Stimulated activated CD8-positive, alpha-beta memory T cell treated with anti-CD3 and anti-CD28 coated beads, Interleukin-2, amount 100 ng/mL, for 48 hours (primary cell): ENCODE measurements at places on chromosomes 7 and 10.

GRCh38 chr7:81624021-81624592, 145.7 kb downstream of the HGF start:
- DNase-seq = no peak

DNA sequence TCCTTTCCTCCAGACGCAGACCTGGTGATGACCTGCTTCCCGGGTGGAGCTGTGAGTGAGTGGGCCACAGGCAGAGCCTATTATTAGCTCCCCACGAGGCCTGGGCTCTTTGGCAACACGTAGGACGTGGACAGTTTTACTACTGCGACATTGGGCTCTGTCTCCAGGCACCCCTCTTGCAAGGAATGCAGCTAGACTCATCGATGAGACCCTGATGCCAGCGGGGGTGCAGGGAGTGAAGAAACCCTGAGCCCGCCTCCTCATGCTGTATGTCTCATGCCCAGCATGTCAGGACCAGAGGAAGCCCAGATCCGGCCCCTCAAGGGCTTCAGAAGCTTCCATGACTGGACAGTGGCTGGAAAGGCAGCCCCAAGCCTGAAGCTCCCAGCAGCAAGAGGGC, 161.9 kb downstream of the TCERG1L start:
- DNase-seq = no peak

DNA sequence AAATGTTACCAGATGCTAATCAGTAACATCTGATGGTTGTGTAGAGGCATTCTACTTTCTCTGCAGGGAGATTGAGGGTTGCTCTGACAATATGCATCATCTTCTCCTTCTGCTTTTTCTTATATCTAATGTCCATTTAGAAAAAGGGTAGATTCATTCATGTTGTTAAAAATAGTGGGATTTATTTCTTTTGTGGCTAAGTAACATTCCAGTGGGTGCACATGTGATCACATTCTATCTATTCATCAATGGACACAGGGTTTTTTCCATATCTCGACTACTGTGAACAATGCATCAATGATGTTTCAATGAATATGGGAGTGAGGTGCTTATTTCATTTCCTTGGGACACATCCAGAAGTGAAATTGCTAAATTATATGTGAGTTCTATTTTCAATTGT, 103.9 kb downstream of the CRPPA start:
- DNase-seq = no peak

GRCh38 chr10:5960070-5960972, 17.0 kb downstream of the IL15RA start:
- DNase-seq = no peak

- no peak for DNase-seq
These were observed 104.8 kb downstream of the PPP1R3C start for GRCh38 chr10:91528080-91528479.

DNA sequence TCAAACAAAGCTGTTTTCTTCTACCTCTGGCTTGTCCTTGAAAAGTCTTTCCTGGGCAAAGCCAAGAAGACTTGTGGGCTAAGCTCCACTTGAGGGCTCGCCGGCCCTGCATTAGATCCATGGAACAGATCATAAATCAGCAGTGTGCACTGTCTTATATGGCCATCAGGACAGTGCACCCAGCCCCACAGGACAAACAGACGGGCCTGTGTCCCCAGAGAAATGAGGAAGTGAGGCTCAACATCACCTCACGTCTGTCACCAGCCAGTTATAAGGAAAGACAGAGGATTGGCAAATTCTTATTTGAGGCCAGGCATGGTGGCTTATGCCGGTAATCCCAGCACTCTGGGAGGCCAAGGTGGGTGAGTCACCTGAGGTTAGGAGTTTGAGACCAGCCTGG, 12.3 kb upstream of the IFT22 start:
- DNase-seq = no peak

GRCh38 chr10:69051710-69052487, 36.0 kb upstream of the SRGN start:
- no peak for DNase-seq

GRCh38 chr10:84047258-84048010, 91.9 kb upstream of the GHITM start:
- DNase-seq = no peak

DNA sequence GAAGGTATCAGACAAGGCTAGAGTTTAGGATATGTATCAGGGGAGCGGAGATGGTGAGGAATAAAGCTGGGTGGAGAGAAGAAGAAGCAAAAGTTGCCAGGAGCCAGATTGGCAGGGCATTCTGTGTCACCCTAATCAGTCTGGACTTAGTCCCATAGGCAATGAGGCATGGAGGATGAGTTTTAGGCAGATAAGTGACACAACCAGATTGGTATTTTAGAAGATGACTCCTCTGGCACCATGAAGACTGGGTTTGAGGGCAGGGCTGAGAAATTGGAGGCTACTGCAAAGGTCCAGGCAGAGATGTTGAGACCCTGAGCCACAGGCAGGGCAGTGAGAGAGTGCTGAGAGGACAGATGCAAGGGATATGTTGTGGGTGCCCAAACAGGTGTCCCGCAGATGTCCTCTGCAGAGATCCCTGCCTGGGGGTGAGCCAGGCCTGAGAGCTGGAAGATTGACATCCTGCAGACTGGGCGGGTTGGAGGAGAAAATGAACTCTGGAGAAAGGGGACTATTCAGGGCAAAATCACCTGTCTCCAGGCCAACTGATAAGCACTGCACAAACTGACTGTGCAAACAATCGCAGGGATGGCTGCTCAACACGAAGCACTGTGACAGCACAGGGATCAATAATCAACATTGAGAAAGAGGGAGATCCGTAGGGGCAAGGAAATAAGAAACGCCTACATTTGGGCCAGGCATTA, 11.9 kb upstream of the HABP2 start:
- DNase-seq = no peak

GRCh38 chr7:43249823-43250145, 137.3 kb downstream of the HECW1 start:
- no peak for DNase-seq

- no peak for DNase-seq
These were observed 99.0 kb upstream of the PITRM1 start for GRCh38 chr10:3271354-3272115.

DNA sequence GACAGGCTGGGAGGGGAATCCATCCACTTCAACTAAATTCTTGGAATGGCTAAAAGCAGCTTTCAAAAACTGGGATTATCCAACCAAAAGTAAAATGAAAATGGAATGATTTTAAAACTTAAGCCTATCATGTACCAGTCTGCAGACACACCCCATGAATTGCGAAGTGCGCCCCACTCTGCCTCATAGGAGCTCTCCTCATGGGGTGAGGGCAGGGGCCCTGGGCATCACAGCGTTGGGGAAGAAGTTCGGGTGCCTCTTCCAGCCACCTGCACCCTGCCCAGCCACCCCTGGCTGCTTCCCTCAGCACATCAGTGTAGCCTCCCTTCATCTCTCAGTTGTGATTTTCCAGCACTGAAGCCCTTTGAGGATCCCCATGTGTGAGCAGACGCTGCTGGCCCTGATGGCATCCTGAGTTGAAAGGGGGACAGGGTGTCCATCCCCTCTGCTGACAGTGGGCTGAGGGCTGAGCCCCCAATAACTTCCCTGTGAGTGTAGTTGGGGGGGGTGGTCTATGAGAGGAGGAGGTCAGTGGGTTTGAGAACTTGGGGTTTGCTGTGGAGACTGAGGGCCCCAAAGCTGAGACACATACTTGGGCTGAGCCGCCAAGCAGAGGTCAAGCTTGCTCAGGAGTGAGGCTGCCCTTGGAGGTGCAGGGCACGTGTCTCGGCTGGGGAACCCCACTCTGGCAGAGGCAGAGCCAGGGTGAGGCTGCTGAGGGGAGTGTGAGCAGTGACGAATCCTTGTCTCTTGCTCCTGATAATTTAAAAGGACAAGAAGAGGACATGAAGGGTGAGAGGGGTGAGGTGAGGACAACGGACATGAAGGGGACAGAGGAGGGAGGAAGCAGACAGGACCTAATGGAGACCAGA, 542.1 kb downstream of the TCERG1L start:
- DNase-seq = no peak

- no peak for DNase-seq
These were observed 139.3 kb upstream of the TCF7L2 start for GRCh38 chr10:112810711-112811151.

- DNase-seq = no peak
These were observed 51.7 kb downstream of the SGMS1 start for GRCh38 chr10:50572017-50572491.

DNA sequence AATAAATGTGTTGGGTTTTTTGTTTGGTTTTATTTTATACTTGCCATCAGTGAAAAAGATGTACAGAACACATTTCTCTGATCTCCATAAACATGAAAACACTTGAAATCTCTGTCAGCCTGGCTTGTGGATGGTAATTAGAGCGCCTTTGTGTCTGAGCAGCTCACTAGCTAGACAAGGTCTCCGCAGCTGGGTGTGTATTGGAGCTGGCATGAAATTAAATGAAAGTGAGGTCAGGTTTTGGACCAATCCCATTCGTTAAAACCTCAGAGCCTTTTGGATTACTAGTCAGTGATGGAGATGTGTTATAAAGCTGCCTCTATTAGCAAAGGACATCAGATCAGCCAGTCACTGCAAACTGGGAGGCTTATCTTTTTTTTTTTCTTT, 2.7 kb downstream of the FRAT1 start:
- no peak for DNase-seq

DNA sequence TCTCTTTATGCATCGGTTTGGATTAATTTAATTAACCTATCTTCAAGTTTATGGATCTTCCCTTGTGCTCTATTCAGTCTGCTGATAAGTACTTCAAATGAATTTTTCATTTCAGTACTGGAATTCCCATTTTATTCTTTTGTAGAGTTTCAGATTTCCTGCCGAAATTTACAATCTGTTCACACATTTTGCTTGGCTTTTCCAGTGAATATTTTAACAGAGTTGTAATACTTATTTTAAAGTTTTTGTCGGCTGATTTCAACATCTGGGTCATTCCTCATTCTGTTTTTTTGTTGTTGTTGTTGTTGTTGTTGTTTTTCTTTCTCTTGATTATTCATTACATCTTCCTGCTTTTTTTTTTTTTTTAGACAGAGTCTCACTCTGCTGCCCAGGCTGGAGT, 89.9 kb upstream of the KCNMA1 start:
- no peak for DNase-seq

DNA sequence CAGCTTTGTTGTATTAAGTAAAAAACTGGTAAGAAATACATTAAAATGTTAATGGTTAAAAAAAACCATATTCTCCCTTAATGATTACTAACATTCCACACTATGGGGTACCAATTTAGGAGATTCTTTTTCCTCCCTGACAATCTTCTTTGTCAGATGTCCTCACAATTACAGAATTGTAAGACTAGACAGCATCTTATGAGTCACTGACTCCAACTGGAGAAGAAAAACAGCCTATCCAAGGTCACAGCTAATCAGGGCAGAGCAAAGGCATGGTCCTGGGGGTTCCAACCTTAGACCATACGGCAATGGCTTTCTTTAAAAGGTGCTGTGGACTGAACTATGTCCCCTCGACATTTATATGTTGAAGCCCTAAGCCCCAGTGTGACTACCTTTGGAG, 127.6 kb downstream of the DLG5 start:
- DNase-seq = no peak

- DNase-seq = no peak
These were observed 167.8 kb upstream of the ASAH2 start for GRCh38 chr10:50419091-50419490.

DNA sequence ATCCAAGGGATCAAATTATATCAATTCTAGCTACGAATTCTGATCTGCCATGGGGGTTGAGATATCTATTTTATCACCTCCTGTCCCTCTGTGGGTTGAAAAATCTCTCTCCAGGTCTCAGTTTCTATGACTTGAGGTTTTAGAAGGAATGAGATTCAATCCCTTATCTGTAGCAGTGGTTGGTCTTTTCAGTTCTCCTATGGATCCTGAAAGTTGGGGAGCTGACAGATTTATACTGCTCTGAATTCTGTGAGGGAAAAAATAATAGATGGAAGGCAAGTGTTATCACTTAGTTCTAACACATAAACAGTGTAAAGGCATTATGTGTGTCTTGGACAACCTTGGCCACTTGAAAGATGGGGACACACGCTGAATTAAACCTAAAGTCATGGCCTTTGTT, 15.8 kb upstream of the FBXW4 start:
- DNase-seq = no peak

DNA sequence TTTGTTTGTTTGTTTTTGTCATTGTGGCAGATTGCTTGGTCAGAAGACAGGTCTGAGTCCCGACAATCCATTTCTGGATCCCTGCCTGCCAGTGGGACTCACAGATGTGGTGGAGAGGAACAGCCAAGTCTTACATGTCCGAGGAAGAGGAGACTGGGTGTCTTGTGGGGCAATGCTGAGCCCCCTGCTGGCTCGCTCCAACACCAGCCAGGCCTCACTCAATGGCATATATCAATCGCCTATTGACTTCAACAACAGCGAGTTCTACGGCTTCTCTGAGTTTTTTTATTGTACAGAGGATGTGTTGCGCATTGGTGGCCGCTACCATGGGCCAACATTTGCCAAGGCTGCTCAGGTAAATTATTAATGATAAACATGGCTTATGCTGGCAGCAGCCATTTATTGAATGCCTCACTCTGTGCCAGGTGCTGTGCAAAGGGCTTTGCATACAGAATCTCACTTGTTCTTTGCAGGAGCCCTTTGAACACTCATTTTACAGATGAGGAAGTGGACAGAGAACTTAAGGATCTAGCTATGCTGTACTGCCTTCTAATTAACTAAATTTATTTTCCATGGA, 33.3 kb downstream of the COX15 start:
- no peak for DNase-seq

GRCh38 chr7:148480479-148481146, 110.0 kb upstream of the C7orf33 start:
- no peak for DNase-seq

GRCh38 chr7:140261105-140261486, 84.3 kb upstream of the KDM7A start:
- DNase-seq = no peak

GRCh38 chr7:101550641-101551541, 78.2 kb downstream of the MYL10 start:
- DNase-seq = no peak

GRCh38 chr10:111392159-111392558, 315.3 kb downstream of the ADRA2A start:
- no peak for DNase-seq

DNA sequence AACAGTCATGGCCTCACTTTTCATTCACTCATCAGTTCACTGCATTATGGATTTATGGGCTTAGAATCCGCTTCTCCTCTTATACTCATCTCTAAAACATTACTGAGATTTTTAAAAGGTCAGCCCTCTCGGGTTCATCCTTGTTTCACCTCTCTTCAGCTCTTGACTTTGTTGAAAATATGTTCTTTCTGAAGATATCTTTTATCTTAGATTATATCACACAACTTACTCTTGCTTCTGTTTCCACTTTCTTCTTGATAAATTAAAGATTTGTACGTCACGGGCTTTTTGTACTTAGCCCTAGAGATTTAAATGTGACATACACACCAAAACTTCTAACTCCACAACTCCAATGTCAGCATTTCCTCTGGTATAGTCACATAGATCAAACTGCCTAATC, 342.5 kb upstream of the TMEM229A start:
- DNase-seq = no peak

DNA sequence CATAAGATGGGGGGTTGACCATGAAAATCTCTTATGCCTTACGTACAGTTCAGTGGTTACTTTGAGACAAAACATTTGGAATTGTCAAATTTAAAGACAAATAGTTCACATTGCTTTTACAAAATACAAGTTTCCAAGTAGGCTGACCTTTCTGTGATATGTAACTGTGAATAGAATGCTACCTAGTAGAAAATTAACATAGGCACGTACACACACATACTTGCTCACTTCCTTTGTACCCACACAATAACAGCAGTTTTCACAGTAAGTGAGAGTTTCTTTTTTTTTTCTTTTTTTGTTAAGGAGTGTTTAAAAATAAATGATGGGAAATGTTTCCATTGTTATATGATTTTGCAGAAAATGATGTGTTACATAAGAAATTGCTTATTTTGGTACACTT, 53.3 kb upstream of the SP8 start:
- no peak for DNase-seq

GRCh38 chr10:73646598-73647041, 5.3 kb upstream of the MYOZ1 start:
- no peak for DNase-seq
